Renal cortex interstitium (tissue), 15 donors: ENCODE measurements at places on chromosomes 6 and 20.

- DNase-seq, result no peak
Measured at GRCh38 chr6:156808287-156808686, 31.1 kb downstream of the ARID1B start.

DNA sequence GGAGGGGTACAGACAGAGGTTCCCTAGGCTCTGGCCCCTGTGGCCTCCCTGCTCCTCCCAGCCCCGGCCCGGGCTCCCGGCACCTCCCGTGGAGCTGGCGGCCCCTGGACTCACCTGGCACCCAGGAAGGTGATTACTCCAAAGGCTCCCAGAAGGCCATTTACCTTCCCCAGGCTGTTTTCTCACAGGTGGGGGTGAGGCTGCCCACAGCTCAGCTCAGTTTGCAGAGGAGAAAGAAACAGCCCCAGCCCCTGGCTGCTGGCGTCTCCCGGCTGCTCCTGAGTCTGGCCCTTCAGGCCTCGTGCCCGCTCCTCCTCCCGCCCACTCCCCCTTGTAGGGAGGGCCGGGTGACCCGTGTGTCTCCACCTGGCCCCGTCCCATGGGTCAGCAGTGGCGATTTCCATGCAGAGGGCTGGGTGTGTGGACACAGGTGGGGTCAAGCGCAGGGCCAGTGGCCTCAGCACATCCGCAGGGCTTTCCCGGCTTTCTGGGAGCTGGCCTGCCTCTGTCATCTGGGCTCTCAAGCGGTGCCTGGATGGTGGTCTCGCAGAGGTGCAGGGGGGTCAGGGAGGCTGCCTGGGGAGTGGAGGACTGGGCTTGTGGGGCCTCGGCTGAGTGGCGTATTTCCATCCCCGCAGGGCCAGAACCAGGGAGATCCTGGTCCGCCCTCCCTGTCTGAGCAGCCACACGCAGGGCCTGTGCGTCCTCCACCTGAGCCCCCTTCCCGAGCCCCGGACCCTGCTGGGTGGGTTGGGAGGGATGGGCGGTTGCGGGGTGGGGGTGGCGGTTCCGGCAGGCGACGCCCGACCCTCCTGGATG is 20.2 kb upstream of the GATA5 start:
- no peak for DNase-seq

GRCh38 chr20:23278172-23278571 is 72.4 kb upstream of the NXT1 start:
- DNase-seq, result no peak

- DNase-seq, result no peak
Measured at GRCh38 chr6:5457041-5457440, 195.7 kb downstream of the FARS2 start.

GRCh38 chr6:31972709-31973350 is 892 bp upstream of the DXO start:
- no peak for DNase-seq

GRCh38 chr6:107488174-107488874 is 1.6 kb upstream of the SOBP start:
- DNase-seq, result no peak

- DNase-seq, result no peak
Measured at GRCh38 chr6:49299279-49299678, 163.8 kb downstream of the MMUT start.

GRCh38 chr6:37449984-37450383 is 17.0 kb downstream of the CMTR1 start:
- DNase-seq, result no peak

GRCh38 chr6:33446356-33446755 is 8.0 kb upstream of the ZBTB9 start:
- DNase-seq, result no peak

GRCh38 chr6:144265390-144265789 is 19.7 kb upstream of the UTRN start:
- no peak for DNase-seq

DNA sequence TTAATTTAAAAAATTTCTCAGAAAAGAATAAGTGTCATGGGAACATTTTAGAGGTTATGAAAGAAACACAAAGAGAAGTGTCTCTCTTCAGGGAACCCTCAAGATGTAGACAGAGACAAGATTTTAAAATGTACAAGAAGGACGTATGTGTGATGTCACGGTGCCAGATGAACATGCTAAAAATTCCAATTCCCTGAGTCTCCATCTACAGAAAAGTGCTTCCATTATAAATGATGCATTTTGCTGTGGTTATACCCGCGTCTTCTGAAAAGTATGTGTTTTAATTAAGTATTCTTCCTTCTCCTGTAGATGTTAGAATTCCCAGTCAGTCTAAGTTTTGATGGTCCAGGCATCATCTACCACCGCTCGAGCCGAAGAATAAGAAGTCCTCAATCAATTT is 489.1 kb downstream of the PREX1 start:
- DNase-seq, result no peak

DNA sequence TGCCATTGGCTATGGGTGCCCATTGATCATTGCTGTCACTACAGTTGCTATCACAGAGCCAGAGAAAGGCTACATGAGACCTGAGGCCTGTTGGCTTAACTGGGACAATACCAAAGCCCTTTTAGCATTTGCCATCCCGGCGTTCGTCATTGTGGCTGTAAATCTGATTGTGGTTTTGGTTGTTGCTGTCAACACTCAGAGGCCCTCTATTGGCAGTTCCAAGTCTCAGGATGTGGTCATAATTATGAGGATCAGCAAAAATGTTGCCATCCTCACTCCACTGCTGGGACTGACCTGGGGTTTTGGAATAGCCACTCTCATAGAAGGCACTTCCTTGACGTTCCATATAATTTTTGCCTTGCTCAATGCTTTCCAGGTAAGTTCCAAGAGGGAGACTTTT is 16.4 kb downstream of the ADGRF4 start:
- no peak for DNase-seq

DNA sequence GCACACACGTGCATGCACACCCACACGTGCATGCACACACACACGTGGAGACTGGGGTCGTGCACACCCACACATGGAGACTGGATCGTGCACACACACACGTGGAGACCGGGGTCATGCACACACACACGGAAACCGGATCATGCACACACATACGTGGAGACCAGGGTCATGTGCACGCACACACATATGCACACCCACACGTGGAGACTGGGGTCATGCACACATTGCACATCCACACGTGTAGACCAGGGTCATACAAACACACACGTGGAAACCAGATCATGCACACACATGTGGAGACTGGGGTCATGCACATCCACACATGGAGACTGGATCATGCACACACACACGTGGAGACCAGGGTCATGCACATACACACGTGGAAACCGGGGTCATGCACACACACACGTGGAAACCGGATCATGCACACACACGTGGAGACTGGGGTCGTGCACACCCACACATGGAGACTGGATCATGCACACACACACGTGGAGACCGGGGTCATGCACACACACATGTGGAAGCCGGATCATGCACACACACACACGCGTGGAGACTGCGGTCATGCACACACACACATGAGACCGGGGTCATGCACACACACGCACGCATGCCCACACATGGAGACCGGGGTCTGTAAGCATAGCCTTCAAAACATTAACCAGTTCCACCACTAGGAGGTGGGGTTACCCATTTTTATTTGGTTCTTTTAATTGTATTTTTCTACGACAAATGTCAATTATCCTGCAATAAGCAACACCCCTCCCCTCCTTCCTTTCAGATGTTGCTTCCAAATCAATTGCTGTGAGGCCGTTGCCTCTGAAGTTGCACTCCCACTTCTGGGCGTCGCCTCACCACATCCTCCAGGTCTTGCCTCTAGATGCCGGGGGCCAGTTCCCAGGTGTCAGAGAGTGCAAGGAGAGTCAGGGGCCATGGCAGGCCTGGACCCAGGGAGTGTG is 95.8 kb downstream of the TMEM242 start:
- DNase-seq, result no peak

- DNase-seq, result no peak
Measured at GRCh38 chr20:57656821-57657534, 36.8 kb upstream of the ZBP1 start.

DNA sequence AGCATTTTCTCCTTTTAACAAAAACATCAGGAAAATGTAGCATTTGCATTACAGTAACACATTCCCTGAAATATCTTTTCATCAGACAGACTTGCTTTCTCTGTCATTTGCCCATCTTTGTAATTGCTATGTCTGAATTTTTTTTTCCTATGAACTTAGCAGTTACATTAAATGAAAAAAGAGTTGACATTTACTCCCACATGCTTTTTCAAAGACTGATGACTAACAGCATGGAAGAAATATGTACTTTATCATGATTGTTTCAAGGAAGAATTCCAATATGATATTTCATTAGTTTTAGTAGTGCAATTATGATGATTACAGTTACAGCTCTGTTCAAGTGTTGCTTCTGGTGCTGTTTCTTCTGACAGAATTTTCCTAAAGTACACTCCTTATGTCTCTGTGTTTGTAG is 864.5 kb upstream of the MAN1A1 start:
- no peak for DNase-seq

DNA sequence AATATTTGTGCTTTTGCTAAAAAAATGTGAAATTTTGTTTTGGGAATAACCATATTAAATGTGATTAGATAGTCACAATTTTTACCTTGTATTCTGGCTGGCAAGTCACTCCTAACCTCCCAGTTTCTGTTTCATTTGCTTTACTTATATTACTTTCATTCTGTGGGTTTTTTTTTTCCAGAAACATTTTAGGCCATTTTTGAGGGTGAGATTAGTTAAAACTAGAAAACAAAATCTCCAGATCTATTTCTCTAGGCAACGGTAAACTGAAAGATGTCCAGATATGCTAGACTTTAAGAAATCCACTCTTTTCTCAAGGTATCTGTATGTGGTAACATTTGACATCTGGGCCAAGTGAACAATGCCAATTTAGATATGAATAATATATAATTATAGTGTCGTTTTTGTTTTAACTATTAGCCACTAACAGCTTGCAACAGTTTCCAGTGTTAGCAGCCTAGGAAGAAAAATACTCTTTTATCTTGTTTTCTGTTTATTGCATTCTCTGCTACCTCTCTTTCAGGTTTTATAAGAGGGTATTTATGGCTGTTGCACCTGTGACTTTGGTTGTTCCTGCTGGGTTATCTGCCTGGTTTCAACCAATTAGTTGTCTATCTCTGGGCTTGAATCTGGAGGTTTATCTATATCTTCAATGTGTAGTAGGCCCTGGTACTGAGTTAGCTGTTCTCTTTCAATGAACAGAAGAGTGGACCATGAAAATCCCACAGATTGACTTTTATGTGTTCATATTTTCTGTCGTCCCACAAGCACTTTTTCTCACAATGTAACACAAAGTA is 260.9 kb downstream of the NKAIN2 start:
- DNase-seq, result no peak

DNA sequence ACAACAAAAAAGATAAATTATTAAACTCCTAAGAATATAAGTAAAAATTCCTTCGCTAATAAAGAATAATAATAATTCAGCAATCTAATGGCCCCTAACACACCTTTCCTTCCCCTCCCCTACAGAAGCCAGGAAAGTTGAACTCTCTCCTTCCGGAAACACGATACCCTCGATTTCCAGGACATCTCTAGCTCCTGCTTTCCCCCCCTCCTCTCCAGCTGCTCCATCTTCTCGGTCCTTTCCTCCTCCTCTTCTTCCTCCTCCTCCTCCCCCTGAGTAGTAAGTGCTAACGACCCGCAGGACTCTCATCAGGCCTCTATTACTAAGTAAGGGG is 603 bp downstream of the TASP1 start:
- DNase-seq, result peak; percentile 11

GRCh38 chr20:35887393-35888064 is 66.8 kb downstream of the SCAND1 start:
- DNase-seq, result no peak

- DNase-seq, result no peak
Measured at GRCh38 chr6:45192556-45192955, 135.6 kb upstream of the RUNX2 start.

DNA sequence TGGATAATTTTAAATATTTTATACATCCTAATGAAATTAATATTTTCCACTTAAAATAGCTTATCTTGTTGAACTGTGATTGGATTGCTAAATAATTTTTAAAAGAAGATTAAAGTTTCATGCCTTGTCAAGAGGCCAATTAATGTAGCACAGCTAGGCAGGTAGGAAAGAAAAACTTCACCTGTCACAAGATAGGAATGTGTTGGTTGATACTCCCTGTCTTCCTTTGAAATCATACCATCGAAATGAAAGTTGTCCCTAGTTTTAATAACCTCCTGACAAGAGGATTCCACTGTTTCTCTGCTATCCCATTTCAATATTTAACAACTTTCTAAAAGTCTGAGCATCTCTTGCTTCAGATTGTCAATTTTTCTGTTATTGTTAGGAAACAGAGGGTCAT is 80.8 kb downstream of the BMP6 start:
- no peak for DNase-seq

- DNase-seq, result no peak
Measured at GRCh38 chr6:35850208-35850607, 45.1 kb downstream of the LHFPL5 start.

DNA sequence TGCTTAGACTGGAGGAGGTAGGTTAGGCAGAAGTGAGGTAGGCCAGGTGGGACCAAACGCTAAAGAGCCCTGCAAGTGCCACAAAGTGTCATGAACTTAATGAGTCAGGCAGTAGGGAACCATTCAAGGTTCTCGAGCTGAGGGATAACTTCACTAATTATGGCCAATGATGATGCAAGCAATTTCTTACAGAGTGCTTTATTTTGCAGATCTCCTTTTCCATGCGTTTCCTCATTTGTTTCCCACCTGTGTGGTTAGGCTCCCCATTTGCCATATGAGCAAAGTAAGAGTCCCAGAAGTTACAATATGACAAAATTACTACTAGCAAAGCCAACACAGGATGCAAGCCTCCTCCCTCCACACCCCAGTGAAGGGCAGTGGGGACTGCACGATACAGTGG is 36.5 kb upstream of the PSMF1 start:
- no peak for DNase-seq

DNA sequence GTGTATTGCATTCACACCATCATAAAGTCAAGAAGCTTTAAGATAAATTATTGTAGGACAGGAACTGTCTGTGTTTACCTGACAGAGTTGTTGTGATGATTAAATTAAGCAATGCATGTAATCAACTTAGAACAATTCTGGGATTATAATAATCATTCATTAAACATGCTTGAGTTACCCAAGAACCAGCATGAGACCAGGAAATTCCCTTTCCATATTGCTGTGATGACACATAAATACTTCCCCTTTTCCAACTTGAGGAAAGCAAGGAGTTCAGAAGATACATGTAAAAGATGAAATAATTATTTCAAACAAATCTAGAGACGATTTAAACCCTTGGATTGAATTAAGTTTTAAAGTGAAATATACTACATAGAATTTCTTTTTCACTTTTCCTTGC is 404.4 kb downstream of the GJA1 start:
- DNase-seq, result no peak

DNA sequence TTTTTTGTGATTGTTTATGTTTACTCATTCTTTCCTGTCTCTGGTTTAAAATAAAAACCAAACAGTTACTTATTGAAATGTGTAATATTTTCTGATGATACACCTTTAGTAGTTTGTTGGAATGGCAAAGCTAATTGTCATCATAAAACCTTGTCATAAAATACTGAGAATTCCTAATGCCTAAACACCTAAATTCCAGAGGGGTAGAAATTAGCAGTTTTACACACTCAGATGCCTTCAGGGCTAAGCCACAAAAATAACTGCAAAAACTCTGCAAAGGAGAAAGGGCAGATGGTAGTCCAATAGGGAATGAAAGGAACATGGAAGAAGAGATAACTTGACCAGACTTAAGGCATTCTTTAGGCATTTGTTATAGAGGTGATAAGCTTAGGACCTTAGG is 30.3 kb downstream of the FAM83B start:
- DNase-seq, result no peak

GRCh38 chr6:23447731-23448130 is 678.3 kb upstream of the NRSN1 start:
- no peak for DNase-seq
